Activated naive CD4-positive, alpha-beta T cell treated with anti-CD3 and anti-CD28 coated beads for 36 hours (primary cell): ENCODE measurements at places on chromosomes 7 and 10. TPM values are rescaled to one million over a fixed set of nuclear protein-coding genes. Genes with fewer than 3 reads are reported as not detected.

GRCh38 chr10:102262744-102263370 is 17.5 kb downstream of the GBF1 start:
- H3K4me1 ChIP-seq = peaks cover 37% of the 10 kb centered on the region
- H3K27ac ChIP-seq = no peak overlapping the region
- H3K36me3 ChIP-seq = peaks cover 25% of the 10 kb centered on the region
- no peaks in the 10 kb centered on the region for H3K27me3 ChIP-seq
- H3K4me3 ChIP-seq = no peak overlapping the region
- no peak for DNase-seq

GRCh38 chr10:100006243-100006886 is 3.4 kb downstream of the DNMBP start:
- DNase-seq = peak; percentile 40
- H3K27ac ChIP-seq = peak overlapping the region; percentile 61
- H3K4me1 ChIP-seq = peaks cover 39% of the 10 kb centered on the region
- H3K4me3 ChIP-seq = no peak overlapping the region

Gene TET1
- 0.57 TPM for total RNA-seq

DNA sequence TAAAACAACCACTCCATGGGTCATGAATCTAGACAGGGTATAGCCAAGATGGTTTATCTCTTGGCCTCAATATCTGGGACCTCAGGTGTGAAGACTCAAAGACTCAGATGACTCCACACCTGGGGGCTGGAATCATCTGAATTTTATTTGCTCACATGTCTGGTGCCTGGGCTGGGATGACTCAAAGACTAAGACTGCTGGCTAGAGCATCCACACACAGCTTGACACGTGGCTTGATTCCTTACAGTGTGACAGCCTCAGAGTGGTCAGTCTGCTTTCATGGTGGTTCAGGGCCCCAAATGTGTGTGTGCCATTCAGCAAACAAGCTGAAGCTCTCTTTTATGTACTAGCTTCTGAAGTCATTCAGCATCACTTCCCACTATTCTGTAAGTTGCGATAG is 333.7 kb downstream of the RNLS start:
- no peak for DNase-seq
- H3K27me3 ChIP-seq = no peaks in the 10 kb centered on the region
- no peak overlapping the region for H3K27ac ChIP-seq
- peaks cover 10% of the 10 kb centered on the region for H3K4me1 ChIP-seq
- H3K4me3 ChIP-seq = no peak overlapping the region

GRCh38 chr7:137816696-137817320 is 30.0 kb downstream of the DGKI start:
- no peak overlapping the region for H3K4me3 ChIP-seq
- H3K4me1 ChIP-seq = no peaks in the 10 kb centered on the region
- no peaks in the 10 kb centered on the region for H3K36me3 ChIP-seq
- DNase-seq = peak; percentile 4
- H3K27ac ChIP-seq = no peak overlapping the region

Gene PSAP
- 133 TPM for total RNA-seq

- no peaks in the 10 kb centered on the region for H3K27me3 ChIP-seq
- peak; percentile 16 for DNase-seq
- H3K4me1 ChIP-seq = peaks cover 30% of the 10 kb centered on the region
- peaks cover 18% of the 10 kb centered on the region for H3K36me3 ChIP-seq
- H3K27ac ChIP-seq = peak overlapping the region; percentile 56
- no peak overlapping the region for H3K4me3 ChIP-seq
Measured at GRCh38 chr7:44767912-44768627, 19.4 kb downstream of the ZMIZ2 start.
